ENCODE measurements at places on chromosomes 3 and 15.

DNA sequence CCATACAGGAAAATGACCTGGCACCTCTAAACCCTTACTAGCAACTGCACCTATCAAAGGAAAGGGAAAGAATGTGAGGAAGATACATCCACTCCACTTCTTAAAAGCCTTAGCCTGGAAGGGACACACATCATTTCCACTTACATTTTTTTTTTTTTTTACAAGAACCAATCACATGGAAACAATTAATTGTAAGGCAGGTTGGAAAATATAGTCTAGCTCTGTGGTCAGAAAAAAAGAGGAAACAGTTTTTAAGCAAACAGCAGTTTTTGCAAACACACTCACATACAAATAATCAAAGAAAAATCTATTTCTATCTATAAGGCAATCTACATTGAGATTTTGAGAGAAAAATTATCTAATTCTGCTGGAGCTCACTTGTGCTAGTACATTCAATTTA lies 98.9 kb upstream of the SPRED1 start:
- DNase-seq, result no peak

GRCh38 chr15:89936051-89936785 lies 23.5 kb upstream of the ARPIN start:
- no peak for DNase-seq

DNA sequence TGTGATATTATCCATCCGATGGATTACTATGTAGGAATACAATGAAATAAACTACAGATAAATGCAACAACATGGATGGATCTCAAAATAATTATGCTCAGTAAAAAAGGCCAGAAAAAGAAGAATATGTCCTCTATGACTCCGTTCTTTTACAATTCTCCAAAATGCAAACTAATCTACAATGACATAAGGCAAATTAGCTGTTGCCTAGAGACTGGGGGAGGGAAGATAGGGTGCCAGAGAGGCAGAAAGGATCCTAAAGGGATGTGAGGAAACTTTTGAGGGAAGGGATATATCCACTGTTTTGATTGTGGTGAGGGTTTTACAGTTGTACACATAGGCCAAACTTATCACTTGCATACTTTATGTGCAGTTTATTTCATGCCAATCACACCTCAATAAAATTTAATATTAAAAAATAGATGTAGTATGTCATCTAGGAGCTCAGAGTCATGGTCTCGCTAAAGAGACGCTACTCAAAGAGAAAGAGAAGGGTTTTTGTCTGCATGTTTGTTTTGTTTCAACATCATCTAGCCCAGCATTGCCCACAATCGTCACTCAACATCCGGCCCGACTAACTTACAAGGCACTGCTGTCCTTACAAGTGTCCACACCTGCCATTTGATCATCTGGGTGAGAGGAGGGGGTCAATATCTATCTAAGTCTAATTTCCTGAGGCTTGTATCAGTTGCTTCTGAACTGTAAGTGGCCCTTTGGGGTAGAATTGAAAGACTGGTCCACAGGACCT lies 29.5 kb downstream of the HES1 start:
- no peak for DNase-seq

DNA sequence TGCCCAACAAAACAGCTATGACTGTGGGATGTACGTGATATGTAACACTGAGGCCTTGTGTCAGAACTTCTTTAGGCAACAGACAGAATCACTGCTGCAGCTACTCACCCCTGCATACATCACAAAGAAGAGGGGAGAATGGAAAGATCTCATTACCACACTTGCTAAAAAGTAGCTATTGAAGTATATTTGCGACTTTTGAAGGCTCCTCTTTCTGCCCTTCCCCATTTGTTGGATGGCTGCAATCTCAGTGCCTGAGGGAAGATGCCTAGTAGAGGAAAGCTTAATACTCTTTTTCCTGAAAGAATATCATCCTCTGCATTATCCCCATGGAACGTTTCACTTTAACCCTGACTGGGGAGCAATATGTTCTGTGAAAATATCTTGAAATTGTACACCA lies 21.9 kb downstream of the SENP8 start:
- DNase-seq, result no peak

DNA sequence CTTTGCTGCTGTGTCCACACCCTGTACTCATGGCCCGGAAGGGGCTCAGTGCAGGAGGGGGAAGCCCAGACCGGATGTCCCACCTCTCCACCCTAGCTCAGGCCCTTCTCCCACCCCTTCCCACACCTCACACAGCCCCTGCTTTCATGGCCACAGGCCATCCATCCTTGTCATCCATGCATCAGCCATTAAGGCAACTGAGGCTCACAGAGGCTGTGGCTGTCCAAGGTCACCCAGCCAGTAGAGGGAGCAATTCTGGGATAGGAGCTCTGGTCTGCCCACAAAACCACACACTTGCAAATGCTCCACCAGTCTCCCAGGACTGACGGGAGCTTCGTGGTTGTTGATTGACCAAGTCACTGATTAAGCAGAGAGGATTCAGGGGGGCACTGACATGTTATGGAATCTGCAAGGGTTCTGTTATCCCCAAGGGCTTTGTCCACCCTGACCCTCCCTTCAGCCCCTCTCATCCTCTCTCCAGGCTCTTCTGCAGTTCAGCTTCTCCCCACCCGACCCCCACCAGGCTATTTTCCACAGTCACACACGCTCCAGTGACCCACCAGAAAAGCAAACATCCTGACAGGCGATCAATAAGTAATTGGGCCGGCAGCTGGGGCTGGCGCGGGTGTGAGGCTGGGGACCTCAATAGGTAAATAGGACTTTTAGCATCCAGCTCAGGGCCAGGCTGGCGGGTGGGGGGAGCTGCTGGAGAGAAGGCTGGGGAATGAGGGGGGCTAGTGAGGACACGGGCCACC lies 15.1 kb downstream of the LINGO1 start:
- DNase-seq, result no peak

GRCh38 chr3:48881006-48881405 lies 17.7 kb downstream of the SLC25A20 start:
- no peak for DNase-seq

DNA sequence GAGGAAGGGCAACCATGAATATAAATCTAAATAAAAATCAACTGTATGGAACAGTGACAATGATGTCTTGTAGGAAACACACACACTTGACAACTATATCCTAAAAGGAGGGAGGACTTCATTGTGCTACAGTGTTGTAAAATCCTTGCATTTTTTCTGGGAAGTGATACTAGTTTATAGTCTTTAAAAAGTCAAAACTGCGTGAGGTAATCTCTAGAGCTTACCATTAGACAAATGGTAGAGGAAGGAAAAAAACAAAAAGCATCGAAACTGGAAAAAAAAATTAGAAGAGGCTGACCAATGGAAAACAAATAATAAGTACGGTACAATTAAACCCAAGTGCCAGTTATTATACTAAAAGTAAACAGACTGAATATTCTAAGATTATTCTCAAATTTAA lies 38.7 kb downstream of the CHSY1 start:
- no peak for DNase-seq

GRCh38 chr15:36734366-36734765 lies 154.9 kb downstream of the CDIN1 start:
- DNase-seq, result no peak

GRCh38 chr3:47089630-47090029 lies 74.3 kb downstream of the SETD2 start:
- no peak for DNase-seq

- no peak for DNase-seq
Observed at GRCh38 chr3:109897734-109898133, 560.4 kb upstream of the DPPA4 start.

- DNase-seq, result no peak
Observed at GRCh38 chr3:46888705-46889104, 11.2 kb downstream of the PTH1R start.
